ENCODE measurements at places on chromosomes 3 and 15. TPM values are rescaled to one million over a fixed set of nuclear protein-coding genes. Genes with fewer than 3 reads are reported as not detected.
A peak's percentile ranks its signal among the peaks of the same experiment; 100 is the strongest.

The GOLGA8S gene
- total RNA-seq: 0.24 TPM

DNA sequence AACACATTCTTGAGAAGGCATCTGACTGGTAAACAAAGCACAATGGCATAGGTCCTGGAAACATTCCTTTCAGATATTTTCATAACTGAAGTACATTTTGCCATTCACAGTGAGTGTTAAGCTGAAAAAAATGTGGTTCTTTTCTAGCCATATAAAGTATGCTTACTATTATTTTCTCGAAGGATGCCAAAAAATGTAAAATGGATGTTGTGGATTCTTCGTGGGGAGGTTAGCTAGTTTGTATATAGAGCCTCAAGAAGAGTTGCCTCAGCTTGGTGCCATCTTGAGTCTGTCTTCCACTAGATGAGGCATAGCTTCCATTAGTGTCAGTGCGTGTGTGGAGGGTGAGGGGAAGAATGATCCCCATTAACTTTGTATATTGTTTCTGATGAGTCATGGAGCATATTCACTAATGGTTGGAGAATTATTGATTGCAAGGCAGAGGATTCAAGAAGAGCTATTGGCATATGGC is 4.1 kb downstream of the MBNL1 start:
- ATAC-seq: no peak

DNA sequence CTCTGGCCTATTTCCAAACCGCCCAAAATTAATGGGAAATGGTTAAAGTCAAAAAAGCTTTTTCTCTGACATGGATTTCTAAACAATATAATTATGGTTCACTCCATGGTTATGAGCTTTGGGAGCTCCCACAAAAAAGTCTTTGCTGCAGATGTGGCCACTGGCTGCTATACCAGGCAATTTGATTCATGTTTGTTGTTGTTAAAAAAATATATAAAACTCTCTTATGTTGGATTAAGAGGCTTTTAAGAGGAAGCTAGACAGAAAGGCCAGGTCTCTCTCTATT is 258.6 kb downstream of the TIGIT start:
- ATAC-seq: no peak

GRCh38 chr15:65286069-65286703 is 497 bp downstream of the PARP16 start:
- ATAC-seq: peak; percentile 48

The HRG gene
- total RNA-seq: 0.12 TPM

GRCh38 chr3:133016838-133017309 is 21.3 kb upstream of the TMEM108 start:
- ATAC-seq: no peak

- ATAC-seq: no peak
Observed at GRCh38 chr15:37206690-37207089, 106.3 kb upstream of the MEIS2 start.

DNA sequence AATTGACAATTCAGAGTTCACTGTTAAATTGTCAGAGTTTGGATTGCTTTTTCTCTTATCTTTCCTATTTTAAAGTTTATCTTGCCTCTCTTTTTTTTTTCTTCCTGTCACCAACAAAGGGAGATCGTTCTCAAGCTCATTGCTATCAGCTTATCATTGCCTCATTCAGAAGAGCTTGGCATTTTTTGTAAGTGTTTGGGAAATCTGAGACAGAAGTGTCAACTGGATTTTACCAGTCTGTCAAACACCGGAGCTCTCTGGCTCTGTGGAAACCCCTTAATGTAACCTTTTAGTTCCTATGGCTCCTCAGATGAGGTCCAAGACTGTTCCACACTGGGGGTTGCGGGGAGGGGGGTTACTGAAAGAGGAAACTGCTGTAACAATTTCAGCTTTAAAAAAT is 10.6 kb upstream of the TFG start:
- no peak for ATAC-seq

- ATAC-seq: no peak
Observed at GRCh38 chr3:70951316-70951715, 632.2 kb downstream of the FOXP1 start.

DNA sequence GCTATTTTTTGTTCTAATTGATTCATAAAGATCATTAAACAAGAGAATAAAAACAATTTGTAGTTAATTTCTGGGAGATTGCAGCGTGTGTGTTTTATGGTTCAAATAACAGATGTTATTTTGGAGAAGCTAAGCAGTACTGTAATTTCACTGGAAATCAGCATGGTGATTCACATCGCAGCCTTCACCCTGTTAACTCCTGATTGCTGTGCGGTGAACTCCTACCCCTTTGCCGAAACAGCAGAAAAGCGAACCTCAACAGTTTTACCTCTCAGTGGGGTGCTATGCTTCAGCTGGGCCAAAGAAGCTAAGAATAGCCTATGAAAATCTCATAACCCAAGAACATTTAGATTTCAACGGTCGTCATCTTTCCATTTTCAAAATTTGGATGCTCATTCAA is 441.5 kb upstream of the RARB start:
- no peak for ATAC-seq

- ATAC-seq: no peak
Observed at GRCh38 chr3:17840651-17841050, 98.2 kb upstream of the TBC1D5 start.

GRCh38 chr3:27391796-27392195 is 22.6 kb upstream of the NEK10 start:
- ATAC-seq: no peak

- no peak for ATAC-seq
Observed at GRCh38 chr15:26879706-26880105, 12.8 kb downstream of the GABRA5 start.

GRCh38 chr3:69439643-69440270 is 53.9 kb upstream of the FRMD4B start:
- peak; percentile 68 for ATAC-seq

The CD96 gene
- total RNA-seq: 1.0 TPM

GRCh38 chr15:89783861-89784685 is 7.9 kb downstream of the MESP2 start:
- ATAC-seq: no peak

DNA sequence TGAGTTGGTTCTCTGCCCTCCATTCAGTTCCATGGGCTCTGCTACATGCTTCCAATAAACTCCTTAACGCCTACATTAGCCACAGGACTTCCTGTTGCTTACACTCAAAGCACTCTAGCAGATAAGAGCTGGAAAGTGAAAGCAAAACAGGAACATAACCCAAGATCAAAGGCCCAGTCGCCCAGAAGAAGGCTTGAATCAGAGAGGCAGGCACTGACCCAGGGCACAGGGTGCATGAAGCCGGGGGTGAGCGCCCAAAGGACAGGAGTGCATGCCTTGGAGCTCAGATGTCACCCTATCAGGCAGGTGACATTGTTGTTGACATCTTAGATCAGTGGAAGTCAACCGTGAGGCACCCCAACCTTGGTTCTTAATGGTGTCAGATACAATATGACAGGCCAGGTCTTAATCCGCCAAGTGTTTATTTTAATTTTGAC is 235.1 kb downstream of the UACA start:
- peak; percentile 22 for ATAC-seq

DNA sequence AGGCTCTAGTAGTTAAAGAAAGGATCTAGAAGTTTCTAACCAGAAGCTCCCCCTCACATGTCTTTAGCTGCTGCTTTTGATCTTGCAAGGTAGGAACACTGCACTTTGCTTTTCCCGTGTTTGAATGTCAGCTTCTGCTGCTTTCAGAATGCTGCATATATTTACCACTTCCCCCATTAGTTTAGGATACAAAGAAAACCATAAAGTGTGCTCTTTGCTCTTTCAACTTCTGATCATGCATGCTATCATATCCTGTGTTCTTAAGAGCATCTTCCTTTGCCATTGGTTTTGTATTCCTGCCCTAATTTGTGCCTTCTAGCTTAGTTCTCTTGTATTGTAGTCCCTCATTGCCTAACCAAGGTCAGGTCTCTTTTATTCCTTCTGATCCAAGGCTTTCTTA is 43.3 kb downstream of the ZNF609 start:
- ATAC-seq: no peak

DNA sequence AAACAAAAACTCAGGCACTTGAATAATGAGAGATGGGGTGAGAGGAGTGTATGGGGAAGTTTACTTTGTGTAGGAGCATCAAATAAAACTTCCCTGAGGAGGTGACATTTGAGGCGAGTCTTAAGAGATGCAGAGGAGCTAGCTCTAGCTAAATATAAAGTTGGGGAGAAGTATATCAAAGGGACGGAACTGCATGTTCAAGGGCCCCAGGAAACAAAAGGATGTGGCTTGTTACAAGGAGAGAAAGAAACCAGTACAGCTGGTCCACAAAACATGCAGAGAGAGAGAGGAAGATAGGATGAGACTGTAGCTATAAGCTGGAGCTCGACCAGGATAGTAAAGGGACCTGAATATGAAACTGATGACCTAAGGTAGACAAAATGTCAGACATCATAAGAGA is 17.6 kb downstream of the FEZF2 start:
- ATAC-seq: no peak

GRCh38 chr3:46665763-46666452 is 27.6 kb downstream of the ALS2CL start:
- ATAC-seq: peak; percentile 4

- no peak for ATAC-seq
Observed at GRCh38 chr3:10653241-10653640, 147.9 kb upstream of the ATP2B2 start.

DNA sequence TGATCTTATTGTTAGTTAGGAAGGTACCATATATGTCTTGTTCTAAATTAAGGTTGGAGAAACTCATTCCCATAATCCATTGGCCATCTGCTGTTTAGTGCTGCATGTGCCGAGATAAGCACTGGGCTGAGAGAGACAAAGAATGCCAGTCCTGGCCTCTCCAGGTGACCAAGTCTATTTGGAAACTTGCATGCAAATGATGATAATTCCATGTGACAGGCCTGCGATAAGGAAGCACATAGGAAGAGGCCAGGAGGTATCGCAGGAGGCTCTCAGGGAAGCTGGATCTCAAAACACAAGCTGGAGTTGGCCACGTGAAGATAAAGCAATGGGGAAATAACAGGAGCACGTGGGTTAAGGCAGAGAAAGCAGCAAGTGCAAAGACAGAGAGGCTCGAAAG is 39.7 kb downstream of the MYO5C start:
- no peak for ATAC-seq

DNA sequence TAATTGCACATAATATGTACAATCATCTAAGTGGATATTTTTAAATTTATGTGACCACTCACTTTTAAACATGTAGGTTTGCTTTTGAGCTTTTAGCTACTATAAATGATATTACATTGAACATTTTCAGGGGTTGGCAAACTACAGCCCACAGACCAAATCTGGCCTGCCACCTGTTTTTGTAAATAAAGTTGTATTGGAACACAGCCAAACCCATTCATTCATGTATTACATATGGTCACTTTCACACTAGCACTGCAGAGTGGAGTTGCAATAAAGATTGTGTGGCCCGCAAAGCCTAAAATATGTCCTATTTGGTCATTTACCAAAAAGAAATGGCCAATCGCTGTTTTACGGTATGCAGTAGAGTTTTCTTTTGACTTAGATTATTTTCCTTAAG is 21.2 kb downstream of the CMTM7 start:
- ATAC-seq: no peak

DNA sequence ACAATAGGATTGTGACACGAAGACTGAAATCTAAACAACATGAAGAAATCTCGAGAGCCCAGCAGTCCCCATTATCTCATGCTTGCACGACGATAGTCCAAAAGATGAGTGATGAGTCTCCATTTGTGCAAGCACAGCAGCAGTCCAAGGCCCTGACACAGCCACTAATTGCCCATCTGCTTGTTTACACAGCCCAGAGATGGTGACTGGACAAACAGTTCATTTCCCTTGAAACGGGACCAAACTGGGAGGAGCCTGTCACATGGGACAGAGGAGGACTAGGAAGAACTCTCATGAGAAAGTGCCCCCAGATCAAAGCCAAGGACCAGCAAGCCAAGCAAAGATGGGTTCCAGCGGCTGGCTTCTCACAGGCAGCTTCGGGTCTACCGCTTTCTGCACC is 121.0 kb downstream of the GREM1 start:
- ATAC-seq: no peak

The LIPC gene
- not detected for total RNA-seq

DNA sequence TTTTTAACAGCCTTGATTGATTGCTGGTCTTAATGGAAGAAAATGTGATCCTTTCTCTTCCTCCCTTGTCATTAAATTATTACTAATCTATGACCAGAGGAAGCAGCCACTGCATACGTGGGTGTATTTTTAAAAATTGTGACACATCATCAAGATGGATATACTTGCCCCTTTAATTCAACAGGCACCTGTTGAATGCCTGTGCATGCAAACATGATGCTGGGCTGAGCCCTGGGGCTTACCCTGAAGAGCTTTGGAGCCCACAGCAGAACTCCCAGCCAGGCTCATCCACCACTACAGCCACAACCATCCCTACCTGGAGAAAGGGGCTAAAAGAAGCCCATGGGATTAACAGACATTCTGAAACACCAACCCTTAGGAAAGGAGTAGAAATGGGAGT is 297.2 kb upstream of the CTDSPL start:
- no peak for ATAC-seq

The GPR149 gene
- total RNA-seq: not detected

DNA sequence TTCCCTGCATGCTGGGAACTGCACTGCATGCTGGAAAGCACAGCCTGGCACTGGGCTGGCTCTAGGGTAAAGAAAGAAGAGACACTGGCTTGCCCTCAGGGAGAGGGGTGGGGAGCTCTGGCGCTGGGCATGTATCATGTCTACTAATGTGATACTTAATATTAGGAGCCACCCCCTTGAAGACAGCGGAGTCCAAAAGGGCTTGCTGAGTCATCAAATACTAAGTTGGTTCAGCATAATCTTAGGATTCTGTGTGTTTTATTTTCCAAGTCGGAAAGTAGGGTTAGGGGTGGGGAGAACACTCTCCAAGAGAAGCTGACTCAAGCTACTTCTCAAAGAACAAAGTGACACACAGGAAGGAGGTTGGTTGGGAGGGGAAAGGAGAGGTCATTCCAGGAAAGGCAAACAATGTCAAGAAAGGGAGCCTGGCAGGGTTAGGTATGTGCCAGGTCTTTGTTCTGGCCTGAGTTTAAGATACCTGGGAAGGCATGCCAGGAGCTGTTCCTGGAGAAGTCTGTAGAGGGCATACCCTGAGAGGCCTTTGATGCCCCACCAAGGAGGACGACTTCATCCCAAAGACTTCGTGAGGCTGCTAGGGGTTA is 237.8 kb upstream of the NR2E3 start:
- peak; percentile 87 for ATAC-seq

DNA sequence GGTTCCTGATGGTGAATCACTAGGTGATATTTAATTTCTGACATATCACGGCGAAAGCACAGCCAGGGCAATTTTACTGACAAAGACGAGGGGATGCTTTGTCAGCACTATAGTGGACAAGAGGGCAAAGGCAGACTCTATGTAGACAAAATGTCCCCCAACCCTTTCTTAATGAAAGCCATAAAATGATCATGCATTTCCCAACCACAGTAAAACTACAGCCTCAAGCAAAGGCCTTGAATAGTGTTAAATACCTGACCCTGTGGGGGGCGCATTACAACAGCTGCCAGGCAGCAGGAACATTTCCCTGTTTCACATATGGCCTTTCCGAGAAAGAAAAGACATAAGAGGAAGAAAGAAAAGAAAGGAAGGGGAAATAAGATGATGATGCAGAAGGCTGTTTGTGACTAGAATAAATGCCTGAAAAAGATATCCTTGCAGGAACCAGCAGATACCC is 49.5 kb downstream of the GLDN start:
- ATAC-seq: no peak

The SYNM gene
- total RNA-seq: 6.0 TPM

The MFSD1 gene
- 40.1 TPM for total RNA-seq

Data from esophagus mucosa (tissue), 1 donor.